Left ventricle myocardium superior (tissue), 1 donor: ENCODE measurements at places on chromosomes 7 and 10.

GRCh38 chr10:75283078-75283670 is 47.4 kb upstream of the COMTD1 start:
- DNase-seq: peak; percentile 57

GRCh38 chr10:97069576-97070362 is 116.0 kb downstream of the SLIT1 start:
- no peak for DNase-seq

GRCh38 chr10:5576780-5577624 is 52.2 kb downstream of the CALML3 start:
- DNase-seq: no peak

GRCh38 chr7:49852619-49853462 is 79.4 kb downstream of the VWC2 start:
- no peak for DNase-seq

DNA sequence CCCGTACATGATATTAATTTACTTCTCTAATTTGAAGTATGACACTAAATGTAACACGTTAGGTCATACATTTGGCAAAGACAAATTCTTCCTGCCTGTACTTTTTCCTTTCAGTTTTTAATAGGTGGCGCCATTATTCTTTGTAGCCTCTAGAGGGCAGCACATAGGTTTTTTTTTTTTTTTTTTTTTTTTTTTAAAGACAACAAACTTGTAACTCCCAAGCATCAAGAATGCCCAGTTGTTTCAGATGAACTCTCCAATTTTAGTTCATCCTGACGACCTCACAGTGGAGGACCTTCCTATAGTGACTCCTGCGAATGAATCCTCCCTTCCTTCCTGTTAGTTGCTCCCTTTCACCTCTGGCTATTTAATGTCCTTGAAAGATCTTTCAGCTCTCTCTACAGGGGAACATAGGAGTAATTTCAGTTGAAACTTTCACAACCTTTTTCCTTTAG is 139.3 kb upstream of the HDAC9 start:
- DNase-seq: no peak

DNA sequence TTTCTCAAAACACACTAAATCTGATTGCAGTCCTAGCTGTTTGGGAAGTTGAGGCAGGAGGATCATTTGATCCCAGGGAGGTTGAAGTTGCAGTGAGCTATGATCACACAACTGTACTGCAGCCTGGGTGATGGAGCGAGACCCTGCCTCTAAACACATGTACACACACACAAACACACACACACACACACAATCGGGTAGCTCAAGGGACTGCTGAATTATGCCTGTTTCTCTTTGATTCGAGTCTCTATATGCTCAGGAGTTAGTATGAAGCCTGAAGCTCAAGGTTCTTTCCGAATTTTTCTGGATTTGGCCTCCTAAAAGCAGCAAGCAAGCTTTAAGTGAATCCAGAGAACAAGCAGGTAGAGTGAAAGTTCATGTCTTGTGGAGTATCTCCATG is 22.5 kb downstream of the PRTFDC1 start:
- DNase-seq: no peak

DNA sequence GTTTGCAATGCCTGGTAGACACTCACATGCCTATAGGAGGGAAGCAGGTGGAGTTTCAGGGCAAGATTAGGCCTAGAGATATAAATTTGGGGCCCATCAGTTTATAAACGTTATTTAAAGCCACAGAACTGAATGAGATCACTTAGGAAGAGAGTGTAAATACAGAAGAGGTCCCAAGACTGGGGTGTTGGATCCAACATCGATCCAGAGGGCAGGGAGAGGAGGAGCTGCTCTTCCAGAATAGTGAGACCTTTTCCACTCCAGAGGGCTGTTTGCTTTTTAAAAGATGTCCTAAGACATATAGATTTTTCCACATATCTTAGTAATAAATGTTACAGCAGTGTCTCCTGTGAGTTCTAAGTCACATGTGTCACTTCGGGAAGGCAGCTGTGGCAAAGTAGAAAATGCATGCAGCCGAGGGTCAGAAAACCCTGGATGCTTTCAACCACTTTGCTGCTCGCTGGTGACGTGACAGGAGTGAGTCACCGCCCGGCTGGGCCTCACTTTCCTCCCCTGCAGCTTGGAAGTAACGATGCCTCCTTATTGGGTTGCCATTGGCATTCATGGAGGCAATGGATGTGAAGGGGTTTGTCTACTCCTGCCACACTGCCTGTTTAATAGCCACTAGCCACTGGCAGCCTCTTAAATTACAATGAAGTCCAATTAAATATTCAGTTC is 95.4 kb downstream of the TRIL start:
- no peak for DNase-seq

DNA sequence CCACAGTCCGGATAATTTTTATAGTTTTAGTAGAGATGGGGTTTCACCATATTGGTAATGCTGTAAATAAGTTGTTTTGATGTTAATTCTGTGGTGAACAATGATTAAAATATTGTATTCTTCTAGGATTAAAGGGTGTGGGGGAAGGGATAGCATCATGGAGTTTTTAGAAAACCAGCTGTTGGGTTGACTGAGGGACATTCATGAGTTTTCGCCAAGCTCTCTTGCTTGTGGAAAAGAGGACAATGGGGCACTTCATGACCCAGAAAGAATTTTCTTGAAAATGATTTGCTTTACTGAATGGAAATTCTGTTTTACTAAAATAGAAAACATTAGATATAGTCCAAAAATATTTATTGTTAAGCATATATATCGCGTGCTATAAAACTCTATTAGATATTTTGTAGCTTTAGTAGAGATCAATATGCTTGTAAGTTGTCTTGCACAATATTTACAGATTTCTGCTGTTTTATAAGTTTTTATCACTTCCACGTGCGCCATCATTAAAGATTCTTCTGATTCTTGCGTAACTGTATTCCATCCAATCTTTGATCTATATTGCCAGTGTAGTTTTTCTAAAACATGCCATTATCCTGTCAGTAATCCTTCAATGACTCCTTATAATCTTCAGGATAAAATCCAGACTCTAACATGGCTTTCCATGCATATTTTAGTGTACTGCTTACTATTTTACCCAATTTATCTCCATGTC is 41.8 kb downstream of the LCOR start:
- no peak for DNase-seq

DNA sequence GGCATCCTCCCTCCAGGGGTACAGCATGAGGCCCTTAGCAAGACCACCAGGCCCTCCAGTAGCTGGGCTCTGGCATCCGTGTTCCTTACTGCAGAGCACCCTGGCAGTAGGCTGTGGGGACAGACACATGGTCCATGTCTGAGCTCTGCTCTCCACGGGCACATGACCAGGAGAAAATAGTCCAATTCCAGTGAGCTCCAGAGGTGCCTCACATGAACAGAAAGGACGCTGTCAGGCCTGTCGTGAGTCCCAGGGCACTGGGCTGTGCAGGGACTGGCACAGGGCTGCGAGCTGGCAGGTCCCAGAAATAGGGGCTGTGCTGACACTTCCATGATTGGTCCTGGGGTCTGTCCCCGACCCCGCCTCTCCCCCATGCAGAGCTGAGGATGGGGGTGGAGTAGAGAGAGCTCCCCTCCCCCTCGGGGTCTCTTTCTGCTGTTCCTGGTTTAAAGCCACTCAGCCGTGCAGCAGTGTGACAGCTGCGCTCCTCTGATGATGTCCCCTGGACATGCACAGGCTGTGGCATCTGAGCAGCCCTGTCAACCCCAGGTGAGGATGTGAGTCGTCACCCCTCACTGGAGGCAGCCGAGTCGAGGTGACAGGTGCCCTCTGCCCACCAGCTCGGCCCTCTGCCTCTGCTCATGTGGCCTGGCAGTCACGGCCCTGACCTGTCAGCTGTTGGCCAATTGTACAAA is 25.2 kb upstream of the ZNF488 start:
- peak; percentile 21 for DNase-seq

DNA sequence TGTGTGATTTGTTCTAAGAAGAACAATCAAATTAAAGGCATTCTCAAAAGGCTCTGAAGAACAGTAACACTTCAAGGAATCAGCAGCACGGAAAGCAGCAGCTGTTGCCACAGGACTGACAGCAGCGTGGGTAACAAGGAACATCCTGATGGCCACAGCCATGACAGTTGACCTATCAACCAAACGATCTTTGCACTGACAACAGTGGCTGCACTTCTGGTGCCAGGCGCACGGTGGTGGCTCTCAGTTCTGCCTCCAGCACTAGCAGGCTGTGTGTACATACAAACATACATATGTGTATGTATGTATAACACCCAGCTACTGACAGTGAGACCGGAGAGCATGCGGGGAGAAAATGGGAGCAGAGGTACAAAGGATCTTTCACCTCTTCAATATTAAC is 114.1 kb downstream of the ZFAND4 start:
- no peak for DNase-seq

- DNase-seq: no peak
Measured at GRCh38 chr7:101628522-101628921, 574 bp downstream of the MYL10 start.

- DNase-seq: no peak
Measured at GRCh38 chr7:98294326-98294725, 12.8 kb downstream of the BRI3 start.

- DNase-seq: no peak
Measured at GRCh38 chr10:64458306-64458705, 937.1 kb downstream of the REEP3 start.

- DNase-seq: no peak
Measured at GRCh38 chr10:1308173-1308961, 252.2 kb downstream of the WDR37 start.

- DNase-seq: no peak
Measured at GRCh38 chr7:30389791-30390190, 88.8 kb downstream of the NOD1 start.

GRCh38 chr7:30932562-30932961 is 20.9 kb downstream of the AQP1 start:
- no peak for DNase-seq

- no peak for DNase-seq
Measured at GRCh38 chr7:2862831-2863361, 18.8 kb upstream of the GNA12 start.
